CD4-positive, alpha-beta T cell treated with Interleukin-17A for 1 hour (primary cell): ENCODE measurements at places on chromosomes 5 and 9.

GRCh38 chr5:100860407-100860806, 42.7 kb downstream of the ST8SIA4 start:
- no peak for DNase-seq

DNA sequence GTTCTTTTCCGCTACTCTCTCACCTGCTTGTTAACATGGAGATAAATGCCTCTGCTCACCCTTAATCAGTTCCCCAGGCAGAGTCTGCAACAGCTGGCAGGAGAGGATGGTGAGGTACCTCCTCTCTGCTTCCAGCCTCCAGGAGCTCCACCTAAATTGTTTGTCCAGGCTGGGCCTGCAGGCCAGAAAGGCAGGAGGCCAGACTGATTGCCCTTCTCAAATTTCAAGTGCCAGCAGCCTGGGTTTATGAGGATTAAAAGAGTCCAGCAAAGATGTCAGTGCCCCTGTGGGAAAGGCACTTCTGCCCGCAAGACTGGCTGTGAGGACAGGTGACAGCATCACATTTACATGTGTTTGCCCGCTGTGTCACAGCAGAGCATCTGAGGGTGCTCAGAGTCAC, 19.8 kb downstream of the CORO2A start:
- no peak for DNase-seq

DNA sequence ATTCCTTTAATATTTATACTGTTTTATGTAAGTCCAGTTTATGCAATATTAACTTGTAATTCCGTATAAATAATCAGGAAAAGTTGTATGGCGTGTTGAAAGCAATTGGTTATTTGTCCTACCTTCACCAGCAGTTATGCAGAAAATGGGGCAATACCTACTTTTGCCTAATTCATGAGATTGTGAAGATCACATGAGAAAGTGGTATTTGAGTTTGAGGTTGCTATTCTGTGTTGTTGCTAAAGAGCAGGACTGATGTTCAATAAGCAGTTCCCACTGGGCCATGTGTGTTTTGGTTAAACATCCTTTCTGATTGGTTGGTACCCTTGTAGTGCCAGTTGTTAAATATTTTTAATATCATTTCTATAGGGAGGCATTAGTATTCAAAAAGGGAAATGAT, 3.2 kb downstream of the TGFBR1 start:
- DNase-seq = no peak

DNA sequence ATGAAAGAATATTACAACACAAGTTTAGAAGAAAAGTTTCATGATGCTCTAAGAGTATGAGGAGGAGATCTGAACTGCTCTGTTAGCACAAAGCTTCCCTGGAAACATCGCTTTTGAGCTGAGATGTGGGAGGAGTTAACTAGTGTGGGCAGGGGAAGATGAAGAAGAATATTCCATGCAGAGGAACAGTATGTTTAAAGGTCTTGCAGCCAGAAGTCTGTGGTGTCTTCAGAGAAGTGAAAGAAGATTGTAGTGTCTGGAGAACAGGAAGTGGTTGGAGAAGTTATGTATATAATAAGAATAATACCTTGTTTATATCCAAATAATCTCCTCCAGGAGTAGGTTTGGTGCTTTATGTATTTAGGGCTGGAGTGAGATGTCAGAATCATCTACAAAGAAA, 406.7 kb downstream of the MAN2A1 start:
- DNase-seq = no peak

DNA sequence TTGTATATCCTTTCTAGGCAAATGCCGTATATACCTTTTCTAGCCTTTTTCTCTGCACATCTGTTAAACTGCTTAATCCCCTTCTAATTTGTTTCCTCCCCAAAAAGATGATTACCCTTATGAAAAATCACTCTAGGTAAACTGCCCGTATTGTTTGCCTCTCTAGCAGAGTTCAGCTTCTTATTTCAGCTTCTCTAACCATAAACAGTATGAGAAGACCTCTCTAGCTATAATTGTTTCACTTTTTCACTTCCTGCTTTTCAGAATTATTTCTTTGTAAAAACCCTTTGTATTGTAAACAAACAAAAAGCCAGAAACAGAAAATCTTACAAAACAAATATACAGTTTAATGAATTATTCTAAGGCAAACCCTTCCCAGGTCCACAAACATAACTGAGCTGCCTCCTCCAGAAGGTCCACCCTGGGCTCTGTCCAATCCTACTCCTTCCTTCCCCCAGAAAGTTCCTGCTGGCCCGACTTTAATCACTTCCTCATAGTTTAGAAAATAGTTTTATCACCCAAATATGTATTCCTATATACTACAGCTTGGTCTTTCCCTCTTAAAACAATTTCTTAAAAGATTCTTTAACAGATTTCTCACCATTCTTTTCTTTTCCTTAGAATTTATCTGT, 158.1 kb downstream of the FGF1 start:
- DNase-seq = no peak

GRCh38 chr9:121662891-121663580, 11.6 kb downstream of the DAB2IP start:
- DNase-seq = no peak

DNA sequence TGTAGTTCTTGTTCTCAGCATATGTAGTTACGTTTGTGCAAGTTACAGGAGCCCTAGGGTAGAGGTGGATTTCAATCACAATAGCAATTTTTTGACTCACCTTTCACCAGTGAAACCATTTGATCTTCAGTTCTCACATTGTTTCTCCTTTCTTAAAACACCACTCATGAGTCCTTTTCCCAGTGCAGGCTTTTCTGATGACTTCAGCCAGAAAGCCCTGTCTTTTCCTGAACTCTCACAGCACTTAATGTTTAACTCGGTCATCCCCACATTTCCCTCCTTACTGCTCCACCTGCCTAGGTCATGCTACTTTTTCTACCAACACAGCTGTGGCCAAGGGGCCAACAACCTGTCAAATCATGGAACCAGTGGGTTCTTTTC, 37.9 kb downstream of the ARHGEF28 start:
- no peak for DNase-seq

DNA sequence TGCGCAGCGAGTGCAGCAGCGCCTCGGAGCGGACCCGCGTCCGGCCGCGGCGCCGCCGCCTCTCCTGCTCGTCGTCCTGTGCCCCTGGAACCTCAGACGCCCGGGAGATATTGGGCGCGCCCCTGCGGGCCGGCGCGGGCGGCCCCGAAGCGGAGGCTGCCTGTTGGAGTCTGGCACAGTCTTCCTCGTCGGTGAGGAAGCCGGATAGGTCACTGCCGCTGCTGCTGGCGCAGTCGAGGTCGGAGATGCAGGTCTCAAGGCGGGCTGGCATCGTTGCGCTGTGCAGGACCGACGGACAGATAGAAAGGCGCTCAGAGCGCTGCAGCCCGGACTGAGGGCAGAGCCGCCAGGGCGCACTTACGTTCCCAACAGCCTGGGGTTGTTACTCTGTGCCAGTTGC, 344 bp downstream of the NEUROG1 start:
- DNase-seq = no peak

GRCh38 chr5:56640763-56641406, 174.5 kb upstream of the MAP3K1 start:
- no peak for DNase-seq

DNA sequence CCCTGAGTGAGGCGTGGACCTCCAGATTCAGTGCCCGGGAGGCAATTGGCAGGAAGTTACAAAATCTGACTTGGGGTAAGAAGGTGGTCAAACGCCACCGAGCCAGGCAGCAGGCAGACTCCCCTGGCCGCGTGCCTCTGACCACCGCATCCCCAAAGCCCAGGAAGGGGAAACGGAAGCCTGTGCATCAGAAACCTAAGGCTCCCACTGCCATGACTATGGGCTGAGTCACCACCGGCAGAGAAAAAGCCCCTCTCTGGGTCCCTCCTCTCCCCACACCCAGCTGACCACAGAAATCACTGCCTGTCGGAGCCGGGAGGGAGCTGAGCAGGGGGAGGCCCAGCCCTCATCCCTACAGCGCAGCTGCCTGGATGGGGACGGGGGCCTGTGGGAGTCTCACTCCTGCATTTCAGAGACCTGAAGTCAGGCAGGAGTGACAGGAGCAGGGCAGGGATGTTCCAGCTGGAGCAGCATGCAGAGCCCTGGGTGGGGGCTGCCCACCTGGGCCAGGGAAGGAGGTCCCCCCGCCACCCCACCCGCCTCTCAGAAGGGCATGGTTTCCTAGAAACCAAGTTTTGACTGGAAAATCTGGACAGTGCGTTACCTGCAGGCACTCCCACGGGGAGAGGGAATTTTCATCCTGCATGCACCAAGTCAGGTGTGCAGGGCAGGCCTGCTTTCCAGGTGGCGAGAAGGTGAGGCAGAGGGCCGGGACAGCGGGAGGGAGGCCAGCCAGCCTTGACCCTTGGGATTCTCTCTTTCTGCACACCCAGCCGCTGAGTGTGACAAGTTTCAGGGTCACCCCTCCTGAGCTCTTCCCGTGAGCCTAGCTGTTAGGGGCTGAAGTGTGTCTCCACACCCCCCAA, 68.2 kb downstream of the LRSAM1 start:
- peak; percentile 31 for DNase-seq

DNA sequence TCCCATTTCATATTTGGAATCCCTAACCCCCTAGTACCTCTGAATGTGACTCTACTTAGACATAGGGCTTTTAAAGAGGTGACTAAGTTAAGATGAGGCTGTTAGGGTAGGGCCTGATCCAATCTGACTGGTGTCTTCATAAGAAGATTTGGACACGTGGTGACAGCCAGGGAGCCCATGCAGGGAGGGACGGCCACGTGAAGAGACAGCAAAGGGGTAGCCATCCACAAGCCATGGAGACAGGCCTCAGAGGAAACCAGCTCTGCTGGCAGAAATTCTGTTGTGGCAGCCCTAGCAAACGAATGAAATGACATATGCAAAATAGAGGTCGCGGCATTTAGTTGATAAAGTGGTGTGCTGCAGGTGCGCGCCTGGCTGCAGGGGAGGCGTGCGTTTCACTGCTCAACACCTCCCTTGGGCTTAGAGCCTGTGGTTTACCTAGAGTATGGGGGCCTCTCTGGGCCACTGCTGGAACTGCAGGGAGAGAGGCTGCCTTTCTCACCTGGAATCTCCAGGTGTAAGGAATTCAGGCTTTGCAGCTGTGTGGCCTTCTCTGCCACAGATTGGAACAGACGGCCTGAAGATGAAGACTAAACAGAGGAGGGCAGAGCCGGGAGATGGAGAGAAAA, 7.1 kb upstream of the AFAP1L1 start:
- DNase-seq = peak; percentile 35

DNA sequence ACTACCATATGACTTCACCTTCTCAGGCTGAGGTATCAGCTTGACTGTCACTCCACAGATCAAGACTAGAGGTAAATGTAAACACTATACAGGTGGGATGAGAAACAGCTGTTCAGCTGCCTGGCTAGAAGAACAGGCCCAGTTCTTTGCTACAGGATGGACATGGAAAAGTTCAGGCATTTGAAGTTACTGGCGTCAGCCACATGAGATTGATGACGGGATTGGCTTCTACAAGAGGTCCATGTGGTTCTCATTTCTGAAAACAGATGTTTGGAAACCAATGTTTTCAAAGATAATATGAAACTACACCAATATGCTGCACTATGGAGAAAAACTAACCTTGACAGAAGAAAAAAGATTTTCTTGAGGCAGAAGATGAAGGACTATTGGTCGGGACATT, 324.1 kb downstream of the CDH10 start:
- no peak for DNase-seq

DNA sequence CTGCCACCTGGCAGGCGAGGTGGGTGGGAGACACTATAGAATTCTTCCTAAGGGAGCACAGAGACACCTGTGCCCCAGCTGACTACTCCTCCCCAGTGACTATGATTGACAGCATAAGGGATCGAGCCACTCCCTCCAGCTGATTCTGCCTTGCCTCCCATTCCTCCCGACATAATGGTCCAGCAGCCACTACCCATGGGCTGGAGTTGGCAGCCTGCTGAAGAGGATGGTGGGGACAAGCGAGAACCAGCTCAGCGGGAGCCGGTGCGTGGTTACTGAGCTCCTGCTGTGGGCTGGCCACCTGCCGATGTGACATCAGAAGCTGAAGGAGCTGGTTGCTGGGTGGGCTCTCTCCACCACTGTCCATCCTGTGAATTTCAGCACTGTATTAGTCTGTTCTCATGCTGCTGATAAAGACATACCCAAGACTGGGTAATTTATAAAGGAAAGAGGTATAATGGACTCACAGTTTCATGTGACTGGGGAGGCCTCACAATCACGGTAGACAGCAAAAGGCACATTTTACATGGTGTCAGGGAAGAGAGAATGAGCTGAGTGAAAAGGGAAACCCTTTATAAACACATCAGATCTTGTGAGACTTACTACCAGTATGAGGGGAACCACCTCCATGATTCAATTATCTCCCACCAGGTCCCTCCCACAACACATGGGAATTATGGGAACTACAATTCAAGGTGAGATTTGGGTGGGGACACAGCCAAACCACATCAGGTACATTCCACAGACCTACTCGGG, 12.1 kb upstream of the NCS1 start:
- DNase-seq = no peak

- no peak for DNase-seq
Measured at GRCh38 chr5:115961381-115962238, 665 bp upstream of the LVRN start.

DNA sequence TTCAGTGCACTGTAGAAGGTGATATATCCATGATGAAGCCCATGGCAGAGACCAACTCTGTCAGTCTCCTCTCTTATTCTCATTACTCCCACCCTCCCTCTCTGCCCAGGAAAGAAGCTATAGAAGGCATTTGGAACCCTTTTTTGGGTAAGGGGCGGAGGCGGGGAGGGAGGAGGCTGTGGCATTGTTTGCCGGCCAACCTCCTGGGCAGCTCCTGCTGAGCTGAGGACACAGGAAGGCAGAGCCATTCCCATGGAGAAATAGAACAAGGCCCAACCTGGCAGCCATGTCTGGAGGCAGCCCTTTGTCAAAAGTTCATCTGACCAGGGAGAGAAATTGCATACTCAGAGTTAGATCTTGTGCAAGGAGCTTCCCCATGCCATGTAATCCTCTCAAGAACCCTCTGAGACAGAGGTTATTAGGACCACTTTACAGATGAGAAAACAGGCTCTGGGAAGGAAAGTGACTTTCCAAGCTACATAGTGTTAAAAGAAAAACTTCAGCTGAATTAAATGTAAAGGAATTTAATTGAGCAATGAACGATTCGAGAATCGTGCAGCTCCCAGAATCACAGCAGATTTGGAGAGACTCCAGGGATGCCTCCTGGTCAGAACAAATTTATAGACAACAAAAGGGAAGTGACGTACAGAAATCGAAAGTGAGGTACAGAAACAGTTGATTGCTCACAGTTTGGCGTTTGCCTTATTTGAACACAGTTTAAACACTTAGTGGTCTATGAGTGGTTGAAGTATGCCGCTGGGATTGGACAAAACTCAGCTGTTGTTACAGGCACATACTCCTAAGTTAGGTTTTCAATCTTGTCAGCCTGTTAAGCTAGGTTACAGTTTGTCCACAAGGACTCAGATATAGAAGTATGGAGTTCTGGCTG, 158.6 kb downstream of the MELK start:
- no peak for DNase-seq

GRCh38 chr9:135960411-135961276, 529 bp downstream of the UBAC1 start:
- DNase-seq = no peak

- no peak for DNase-seq
Measured at GRCh38 chr9:110954822-110955291, 83.4 kb downstream of the LPAR1 start.
